ENCODE measurements at places on chromosomes 7 and 10.

DNA sequence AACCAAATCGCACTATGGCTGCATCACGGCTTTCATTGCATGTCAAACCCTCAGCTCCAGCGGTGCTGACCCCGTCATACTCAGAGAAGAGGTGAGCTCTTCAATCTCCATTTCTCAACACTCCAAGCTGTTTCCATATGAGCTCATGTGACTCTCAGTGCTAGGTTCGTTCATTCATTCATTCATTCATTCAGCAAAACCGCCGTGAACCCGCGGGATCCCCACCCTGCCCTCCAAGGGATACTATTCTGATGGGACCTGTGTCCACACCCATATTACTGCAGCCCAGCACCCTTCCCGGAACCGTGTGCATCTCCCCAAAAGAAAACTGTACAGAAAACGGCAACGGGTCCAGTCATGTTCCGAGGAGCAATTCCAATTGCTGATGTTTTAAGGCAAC, 184.7 kb downstream of the DIP2C start:
- DNase-seq = no peak

GRCh38 chr7:76300166-76300731, 2.2 kb upstream of the HSPB1 start:
- no peak for DNase-seq

DNA sequence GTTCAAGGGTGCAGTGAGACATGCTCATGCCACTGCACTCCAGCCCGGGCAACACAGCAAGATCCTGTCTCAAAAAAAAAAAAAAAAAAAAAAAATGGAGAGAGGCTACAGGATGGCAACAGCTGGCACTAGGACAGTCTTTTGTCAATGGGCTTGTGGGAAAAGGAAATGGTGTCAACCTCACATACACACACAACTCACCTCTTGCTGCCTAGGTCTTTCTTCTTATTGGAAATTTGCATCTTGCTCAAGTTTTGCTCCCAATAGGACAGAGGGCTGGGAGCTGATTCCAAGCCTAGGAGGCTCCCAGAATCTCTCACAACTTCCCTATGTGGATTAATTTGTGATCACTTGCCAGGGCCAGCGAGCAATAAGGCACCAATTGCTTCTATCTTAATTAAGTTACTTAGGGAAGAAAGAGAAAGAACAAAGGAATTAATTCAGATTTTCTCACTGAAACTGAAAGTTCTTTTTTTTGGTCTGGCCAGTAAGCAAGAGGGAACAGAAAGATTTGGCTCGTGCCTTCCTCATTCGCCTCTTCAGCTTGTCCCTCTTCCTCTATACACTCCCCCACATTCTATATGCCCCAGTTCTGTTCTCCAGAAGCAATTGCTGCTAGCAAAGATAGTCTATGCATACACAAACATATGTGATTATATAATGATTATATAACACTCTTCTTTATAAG, 33.8 kb downstream of the MAP3K8 start:
- no peak for DNase-seq

DNA sequence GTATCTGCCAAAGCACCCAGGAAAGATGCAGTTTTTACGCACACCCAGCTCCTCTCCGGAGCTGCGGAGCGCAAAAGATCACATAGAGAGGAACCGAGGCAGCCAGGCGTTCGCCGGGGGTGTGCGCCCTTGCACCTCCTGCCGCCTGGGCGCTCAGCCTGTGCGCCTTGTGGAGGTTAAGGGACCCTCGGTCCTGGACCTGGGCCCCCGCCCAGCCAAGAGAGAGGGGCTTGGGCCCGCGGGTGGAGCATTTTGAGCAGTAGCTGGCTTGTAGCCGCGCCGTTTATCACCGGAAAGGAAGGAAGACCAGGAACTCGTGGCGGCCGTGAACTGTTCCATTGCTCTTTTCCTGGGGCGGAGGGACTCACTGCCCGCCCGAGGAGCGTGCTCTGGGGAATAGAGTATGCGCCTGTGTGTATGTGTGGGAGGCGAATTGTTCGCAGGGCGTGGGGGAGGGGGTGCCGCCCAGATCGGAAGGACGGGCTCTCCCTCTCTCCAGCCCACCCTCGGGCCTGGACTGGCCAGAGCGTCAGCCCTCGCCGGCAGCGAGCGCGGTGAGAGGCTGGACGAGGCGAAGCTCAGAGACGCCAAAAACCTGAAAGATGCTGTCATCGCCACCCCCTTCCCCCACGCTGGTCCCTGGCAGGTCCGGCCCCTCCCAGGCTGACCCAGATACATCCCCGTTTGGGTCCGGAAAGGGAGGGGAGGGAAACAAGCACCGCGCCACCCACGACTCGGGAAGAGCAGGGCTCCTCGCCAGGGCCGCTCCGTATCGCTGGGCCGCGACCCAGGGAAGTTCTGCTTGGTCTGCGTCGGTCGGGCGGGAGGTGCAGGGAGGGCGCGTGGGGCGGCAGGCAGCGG, 1.2 kb upstream of the WNT2 start:
- no peak for DNase-seq

DNA sequence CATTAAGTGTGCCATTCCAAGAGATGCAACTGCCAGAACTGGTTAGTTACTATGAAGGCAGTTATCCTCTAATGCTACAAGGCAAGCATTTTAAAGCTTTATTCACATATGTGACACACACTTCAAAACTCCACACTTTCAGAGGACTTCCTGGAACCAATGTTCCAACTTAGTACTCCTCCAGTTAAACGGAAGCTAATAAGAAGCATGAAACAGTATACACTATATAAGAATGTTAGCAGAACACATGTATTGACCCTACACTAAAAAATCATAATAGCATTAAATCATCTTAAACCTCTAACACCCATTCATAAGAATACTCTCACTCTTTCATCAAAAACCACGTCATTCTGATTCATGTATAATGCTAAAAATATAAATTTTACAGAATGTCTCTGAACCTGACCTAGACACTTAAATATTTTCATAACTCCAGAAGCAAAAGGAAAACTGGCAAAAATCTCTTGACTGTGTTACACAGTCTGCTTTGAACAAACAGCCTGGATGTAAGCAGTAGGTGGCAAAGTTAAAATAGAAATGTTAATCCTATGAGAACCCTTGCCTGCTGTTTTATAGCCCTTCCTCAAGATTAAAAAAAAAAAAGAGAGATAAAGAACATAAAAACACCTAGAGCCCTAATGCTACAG, 135.0 kb downstream of the SEMA3C start:
- no peak for DNase-seq

DNA sequence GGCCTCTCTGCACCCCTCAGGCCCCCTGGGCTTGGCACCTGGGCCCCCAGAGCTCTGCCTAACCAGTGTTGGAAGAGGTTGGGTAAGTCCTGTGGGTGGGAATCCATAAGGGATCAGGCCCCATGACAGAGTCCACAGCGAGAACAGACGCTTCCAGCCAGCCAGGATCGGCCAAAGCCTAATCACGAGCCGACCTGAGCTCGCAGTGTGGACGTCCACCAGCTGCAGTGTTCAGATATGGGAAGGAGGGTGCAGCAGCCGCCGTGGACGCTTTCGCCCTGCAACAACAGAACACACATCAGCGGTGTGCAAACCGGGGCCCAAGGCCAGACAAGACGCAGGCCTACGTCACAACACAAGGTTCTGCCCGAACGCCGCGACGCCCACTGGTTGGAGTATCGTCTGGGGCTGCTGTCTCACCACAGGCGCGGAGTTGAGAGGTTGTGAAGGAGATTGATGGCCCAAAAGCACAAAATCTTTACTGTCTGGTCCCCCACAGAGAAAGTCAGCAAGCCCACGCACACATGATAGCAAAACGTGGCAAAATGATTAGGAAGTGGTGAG, 102.1 kb downstream of the FOXL3 start:
- DNase-seq = no peak

GRCh38 chr10:4266416-4267085, 481.5 kb upstream of the KLF6 start:
- DNase-seq = no peak

- DNase-seq = no peak
Observed at GRCh38 chr7:45416846-45417245, 157.3 kb upstream of the ADCY1 start.

DNA sequence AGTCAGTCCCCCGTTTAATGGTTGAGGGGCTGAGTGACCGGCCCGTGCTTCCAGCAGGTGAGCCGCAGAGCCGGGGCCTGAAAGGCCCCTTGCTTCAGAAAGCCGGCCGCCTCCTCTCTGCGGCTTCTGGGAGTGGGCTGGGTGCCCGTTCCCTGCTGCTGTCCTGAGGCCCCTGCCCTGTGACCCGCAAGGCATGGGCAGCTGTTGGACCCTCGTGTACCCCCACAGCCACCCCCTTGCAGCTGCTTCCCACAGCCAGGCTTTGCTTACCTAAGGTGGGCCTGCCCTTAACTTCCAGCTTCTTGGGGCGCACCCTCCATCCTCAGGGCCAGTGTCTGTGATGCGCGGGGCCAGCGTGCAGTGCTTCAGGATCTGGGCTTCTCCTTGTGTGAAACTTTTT, 26.6 kb downstream of the PFKFB3 start:
- no peak for DNase-seq

- DNase-seq = no peak
Observed at GRCh38 chr10:30073045-30073766, 13.8 kb upstream of the JCAD start.

DNA sequence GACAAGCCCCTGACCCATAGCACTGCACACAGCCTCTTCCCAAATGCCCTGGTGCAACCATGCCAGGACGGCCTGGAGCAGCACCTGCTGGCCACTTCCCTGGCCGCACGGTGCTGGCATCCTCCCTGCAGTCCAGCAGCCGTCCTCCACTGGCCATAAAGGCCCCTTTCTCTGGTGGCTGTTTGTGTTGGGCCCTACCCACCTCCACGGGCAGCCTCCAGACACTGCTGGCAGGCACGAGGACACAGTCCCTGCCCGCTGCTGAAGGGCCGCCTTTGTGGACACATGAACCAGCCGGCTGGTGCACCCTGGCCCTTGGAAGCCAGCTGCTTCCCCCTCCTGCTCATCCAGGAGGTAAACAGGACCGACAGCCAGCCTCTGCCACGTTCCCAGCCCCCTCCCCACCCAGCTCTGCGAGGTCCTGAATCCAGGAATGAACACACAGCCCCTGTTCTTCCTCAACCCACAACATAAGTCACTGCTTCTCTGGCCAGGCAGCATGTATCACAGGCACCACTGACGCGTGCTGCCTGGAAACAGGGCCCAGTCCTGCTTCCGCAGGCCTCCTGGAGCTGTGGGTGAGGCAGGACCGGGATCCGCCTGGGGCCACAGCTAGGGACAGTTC, 43.8 kb downstream of the SPOCK2 start:
- DNase-seq = no peak

GRCh38 chr10:17652585-17652984, 8.6 kb downstream of the STAM start:
- no peak for DNase-seq

- DNase-seq = no peak
Observed at GRCh38 chr10:33122014-33122809, 164.2 kb upstream of the ITGB1 start.

GRCh38 chr7:84916161-84916560, 270.7 kb downstream of the SEMA3D start:
- DNase-seq = no peak

- DNase-seq = no peak
Observed at GRCh38 chr7:118245267-118246040, 20.9 kb downstream of the ANKRD7 start.

DNA sequence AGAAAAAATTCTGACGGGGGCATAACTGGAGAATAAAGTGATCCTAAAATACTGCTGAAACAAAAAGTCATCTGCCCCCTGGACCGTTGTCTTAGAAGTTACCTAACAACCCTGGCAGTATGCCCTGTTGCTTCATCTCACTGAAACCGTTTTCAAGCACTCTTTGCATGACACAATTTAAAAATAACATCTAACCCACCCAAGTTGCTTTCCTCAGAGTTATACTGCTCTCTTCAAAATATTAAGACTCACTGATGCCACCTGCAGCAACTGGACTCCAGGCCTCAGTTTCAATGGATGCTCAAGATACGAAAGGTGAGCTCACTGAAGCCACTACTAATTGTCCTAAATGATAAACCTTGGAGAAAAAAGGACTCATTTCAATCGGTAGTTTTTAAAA, 57.4 kb downstream of the CDK6 start:
- no peak for DNase-seq

GRCh38 chr7:104225451-104225850, 17.6 kb upstream of the ORC5 start:
- DNase-seq = no peak

DNA sequence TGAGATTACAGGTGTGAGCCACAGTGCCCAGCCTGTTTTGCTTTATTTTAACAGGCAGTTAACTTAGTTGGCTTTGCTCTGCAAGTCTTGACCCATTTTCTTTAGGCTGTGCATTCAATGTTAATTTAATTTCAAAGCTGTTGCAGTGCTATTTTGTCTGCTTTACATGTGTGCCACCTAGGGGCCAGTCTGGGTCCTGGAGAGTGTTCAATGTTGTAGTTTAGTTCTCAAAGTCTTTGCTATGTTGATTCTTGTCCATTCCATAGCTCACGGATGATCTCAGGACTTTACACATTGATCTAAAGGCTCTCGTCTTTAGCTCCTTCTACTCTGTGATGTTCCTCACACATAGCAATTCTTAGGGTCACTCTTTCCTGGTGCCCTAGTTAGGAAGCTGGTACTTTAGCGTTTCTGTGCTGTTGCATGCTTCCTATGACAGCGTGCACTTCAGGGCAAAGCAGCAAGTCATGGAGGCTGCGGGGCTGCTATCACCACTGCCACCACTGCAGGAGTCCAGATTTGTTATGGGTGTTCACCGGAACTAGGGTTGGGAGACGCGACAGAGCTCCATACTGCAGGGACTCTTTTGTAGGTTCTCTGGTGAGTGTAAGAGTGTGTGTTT, 16.4 kb upstream of the ABCA13 start:
- peak; percentile 3 for DNase-seq

- no peak for DNase-seq
Observed at GRCh38 chr10:23326544-23327307, 17.9 kb downstream of the C10orf67 start.

DNA sequence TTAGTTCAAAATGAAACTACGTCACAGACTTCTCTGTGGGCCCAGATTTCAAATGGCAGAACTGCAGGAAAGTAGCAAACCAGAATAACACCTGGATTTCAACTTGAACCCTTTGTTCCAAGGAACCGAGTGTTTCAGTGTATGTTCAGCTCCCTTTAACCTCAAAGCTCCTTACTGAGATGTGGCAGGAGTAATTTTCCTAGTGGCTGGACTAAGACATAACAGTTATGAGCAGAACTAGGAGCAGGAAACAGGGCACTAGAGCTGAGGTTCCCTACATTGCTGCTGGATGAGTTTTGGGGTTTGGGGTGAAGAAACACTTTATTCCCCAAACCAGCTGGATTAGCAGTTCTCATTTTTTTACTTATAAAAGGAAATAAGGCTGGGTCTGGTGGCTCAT, 50.1 kb downstream of the NSUN6 start:
- DNase-seq = no peak

All from stimulated activated CD4-positive, alpha-beta T cell treated with anti-CD3 and anti-CD28 coated beads, Interleukin-15, amount 100 ng/mL, for 1 hour (primary cell).